ENCODE measurements at places on chromosomes 6 and 20.

GRCh38 chr6:28871335-28872156, 52.2 kb downstream of the TRIM27 start:
- no peak for DNase-seq

DNA sequence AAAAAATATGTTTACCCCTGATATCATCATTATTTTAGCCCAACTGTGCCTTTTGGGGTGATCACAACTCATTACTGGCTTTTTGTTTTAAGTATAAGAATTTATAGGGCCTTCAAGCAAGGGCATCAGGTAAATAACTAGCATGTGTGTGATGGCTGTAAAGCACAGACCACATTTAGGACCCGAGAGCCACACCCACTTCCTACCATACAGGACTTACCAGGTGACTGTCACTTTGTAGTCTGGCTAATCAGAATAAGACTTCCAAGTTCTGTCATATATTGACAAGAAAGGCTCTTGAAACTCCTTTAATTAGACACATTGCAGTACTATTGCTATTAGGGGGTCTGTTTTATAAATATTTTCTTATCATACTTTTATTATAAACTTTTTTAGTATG, 31.1 kb downstream of the TMEM242 start:
- DNase-seq: no peak

- DNase-seq: no peak
These were observed 79.0 kb downstream of the SAMD3 start for GRCh38 chr6:130143709-130144108.

GRCh38 chr20:52011093-52011492, 180.5 kb downstream of the ZFP64 start:
- no peak for DNase-seq

GRCh38 chr6:155706341-155706740, 250.7 kb upstream of the NOX3 start:
- no peak for DNase-seq

DNA sequence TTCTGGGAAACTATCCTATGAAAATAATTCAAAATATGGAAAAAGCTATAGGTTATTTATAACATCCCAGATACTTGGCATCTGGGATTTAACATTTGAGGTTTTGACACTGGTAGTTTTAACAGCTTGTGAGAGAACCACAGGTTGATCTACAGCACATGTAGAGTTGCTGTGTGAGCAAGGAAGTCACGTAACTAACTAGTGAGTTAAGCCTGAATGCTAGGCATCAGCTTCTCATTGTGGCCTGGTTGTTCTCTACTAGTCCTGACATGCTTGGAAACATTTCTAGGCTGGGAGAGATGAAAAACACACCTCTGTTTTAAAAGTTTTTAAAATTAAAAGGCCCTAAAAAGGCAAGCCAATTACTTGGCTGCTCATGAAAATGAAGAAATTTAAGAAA, 28.2 kb downstream of the ESF1 start:
- no peak for DNase-seq

DNA sequence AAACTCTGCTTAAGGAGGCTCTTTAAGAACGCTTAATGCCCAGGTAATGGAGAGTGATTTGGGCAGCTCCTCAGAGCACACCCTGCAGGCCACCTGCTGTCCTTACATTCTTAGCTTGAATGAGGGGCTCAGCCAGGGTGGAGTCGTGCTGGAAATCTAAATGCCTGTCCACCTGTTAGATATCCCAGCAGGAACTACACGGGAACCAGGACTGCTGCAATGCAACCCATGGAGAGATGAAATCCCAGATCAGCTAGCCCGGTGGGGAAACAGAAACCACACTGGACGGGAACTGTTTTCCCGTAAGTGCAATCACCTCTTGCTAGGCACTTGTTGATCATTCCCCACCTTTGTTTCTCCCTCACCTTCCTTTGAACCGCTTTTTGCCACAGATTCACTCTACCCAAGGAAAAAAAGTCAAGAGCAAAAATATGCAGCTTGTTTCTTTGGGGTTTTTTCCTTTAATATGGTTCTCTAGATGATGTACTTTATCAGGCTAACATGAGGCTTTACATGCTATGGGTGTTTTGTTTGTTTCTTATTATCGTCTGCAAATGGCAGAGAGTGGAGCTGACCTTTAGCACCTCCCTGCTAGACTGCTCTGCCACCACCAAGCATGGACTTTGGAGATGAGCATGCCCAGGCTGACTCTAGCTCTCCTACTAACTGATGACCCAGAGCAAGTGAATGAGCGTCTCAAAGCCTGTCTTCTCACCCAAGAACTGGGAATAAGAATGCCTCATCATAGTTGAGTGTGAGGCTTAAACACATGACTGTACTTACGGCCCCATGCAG, 125.9 kb upstream of the TNFAIP3 start:
- DNase-seq: no peak

DNA sequence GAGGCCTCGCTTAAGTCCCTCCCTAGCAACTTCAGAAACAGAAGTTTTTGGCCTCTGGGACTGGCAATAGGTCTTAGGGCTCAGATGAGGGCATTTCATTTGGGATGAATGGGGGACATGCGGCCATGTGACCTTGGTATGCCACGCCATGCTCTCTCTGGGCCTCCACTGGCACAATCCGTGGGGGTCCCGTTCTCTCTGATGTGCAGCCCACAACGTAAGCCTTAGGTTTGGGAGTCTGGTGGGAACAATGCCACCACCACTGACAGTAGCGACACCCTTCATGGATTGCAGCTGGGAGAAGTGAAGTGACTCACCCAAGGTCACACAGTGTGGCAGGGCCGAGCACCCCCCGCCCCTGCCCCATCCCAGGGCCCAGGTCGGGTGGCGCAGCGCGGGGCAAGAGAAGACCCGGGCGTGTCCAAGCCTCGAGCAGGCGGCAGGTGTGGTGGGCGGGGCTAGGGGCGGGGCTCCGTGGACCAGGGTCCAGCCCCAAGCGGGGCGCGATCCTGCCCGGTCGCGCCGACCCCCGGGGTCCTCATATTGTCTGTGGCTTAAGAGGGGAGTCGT, 864 bp upstream of the CEBPB start:
- no peak for DNase-seq

- DNase-seq: no peak
These were observed 942 bp downstream of the ACAT2 start for GRCh38 chr6:159762681-159763293.

- no peak for DNase-seq
These were observed 53.0 kb downstream of the SASH1 start for GRCh38 chr6:148395583-148396101.

DNA sequence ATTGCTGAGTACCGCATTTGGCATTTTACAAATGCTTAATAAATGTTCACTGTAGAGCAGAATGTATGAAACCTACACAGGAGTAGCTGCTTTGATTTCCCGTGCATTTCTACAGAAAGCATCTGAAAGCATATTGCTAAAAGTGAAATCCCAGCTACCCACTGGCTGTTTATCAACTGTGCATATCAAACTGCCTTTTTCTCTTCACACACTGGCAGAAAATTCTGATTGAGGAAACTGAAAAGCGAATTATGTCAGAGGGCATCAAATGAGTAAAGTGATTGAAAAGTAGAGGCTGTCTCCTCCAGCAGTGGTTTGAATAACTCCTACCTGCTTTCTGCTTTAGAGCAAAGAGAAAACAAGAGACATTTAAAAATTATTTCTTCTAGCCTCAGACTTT, 28.0 kb downstream of the STX11 start:
- no peak for DNase-seq

DNA sequence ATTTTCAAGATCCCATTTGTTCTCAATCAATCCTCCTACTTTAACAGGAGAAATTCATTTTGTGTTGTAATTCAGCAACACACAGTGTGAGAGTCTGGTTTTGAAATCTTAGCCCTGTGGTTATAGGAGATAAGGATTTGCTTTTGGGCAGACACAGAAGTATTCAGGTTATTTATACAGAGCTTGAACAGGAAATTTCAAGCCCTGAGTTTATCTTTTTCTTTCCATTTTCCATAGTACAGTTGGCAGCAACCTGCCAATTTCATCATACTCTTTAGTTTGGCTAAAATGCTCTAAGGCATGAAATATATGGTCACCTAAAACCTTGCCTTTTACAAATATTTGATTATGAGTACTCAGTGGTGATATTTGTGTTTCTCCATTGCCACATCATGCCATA, 41.4 kb downstream of the PKIB start:
- no peak for DNase-seq

- DNase-seq: no peak
These were observed 579.9 kb downstream of the MMUT start for GRCh38 chr6:48883116-48883515.

GRCh38 chr6:164142322-164142721, 727.8 kb downstream of the QKI start:
- no peak for DNase-seq

GRCh38 chr20:23680146-23680545, 8.7 kb downstream of the CST4 start:
- DNase-seq: no peak

DNA sequence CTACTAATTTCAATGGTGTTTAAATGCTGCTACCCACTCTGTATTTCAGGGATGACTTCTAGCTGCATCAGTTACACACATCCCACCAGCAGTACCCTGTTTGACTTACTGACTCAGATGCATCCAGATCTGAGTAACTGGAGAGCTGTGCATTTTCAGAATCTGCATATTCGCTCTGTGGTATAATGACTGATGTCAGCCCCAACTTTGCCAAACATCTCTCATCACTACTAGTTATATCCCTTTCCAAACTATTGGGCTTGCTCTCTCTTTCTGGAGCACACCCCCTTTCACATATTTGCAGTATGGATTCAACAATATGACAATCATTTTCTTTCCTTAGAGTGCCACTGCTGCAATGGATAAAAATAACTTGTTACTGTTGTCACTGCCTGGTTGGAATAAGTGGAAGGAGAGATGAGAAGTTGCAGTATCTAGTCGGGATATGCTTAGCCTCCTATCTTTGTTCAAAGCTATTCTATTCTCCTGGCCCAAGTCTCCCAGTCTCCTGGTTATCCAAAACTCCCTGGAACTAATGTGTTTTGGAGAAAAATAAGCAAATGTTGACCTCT, 3.3 kb upstream of the RSPO3 start:
- no peak for DNase-seq
